ENCODE measurements at places on chromosomes 4 and X. TPM values are rescaled to one million over a fixed set of nuclear protein-coding genes. Genes with fewer than 3 reads are reported as not detected.

- peaks cover 12% of the 10 kb centered on the region for H3K4me1 ChIP-seq
- H3K27me3 ChIP-seq: no peaks in the 10 kb centered on the region
- H3K4me3 ChIP-seq: no peak overlapping the region
- H3K27ac ChIP-seq: no peak overlapping the region
- H3K36me3 ChIP-seq: no peaks in the 10 kb centered on the region
These were observed 8.0 kb downstream of the NUDT6 start for GRCh38 chr4:122914292-122914904.

DNA sequence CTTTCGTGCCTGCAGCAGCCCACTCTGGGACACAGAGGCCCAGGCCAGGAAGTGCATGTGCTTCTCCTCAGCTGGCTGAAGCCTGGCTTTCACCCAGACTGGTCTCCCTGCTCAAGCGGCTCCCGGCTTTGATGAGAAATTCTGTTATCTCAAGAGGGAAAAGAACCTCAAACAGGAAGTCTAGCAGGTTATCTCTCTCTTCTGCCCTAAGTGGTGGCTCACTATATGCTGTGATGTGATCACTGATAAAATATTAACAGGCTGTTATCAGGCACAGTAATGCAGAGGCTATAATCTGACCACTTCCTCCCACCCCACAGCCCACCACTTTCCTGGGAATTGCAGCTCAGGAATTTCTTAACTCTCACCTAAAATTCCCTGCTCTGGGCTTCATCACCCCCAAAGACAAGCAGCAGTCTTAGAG is 13.3 kb downstream of the CLDN2 start:
- no peaks in the 10 kb centered on the region for H3K36me3 ChIP-seq
- H3K4me1 ChIP-seq: peaks cover 12% of the 10 kb centered on the region
- no peaks in the 10 kb centered on the region for H3K27me3 ChIP-seq
- peak overlapping the region; percentile 19 for H3K27ac ChIP-seq
- DNase-seq: no peak

Gene HTN3
- not detected for total RNA-seq

Gene P2RY10
- total RNA-seq: not detected

Gene ERAS
- total RNA-seq: 0.49 TPM
